ENCODE measurements at places on chromosomes 3 and 15.
A peak's percentile ranks its signal among the peaks of the same experiment; 100 is the strongest.

DNA sequence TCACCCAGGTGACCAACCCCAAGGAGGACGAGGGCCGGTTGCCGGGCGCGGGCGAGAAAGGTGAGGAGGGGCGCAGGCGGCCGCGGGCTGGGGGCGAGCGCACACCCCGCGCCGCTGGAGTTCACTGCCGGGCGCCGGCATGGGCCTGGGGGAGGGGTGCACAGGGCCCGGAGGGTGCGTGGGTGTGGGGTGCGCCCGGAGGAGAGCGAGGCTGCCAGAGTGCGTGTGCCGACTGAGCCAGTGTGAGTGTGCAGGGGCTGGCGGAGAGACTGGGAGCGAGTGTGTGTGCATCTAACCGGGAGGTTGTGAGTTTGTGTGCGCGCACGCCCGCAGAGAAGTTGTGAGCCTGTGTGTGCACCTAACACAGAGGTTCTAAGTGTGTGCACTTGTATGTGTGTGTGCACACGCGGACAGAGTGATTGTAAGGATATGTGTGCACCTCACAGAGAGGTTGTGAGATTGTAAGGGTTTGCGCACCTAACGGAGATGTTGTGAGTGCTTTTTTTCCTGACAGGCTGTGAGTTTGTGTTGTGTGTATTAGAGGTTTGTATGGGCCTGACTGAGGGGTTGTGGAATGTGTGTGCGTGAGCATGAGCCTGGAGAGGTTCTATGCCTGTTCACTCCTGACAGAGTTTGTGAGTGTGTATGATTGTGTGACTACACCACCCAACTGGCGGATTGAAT lies 681 bp downstream of the CTDSPL start:
- peak; percentile 55 for DNase-seq

GRCh38 chr3:127442506-127442905 lies 148.0 kb downstream of the TPRA1 start:
- no peak for DNase-seq

GRCh38 chr15:76338486-76339304 lies 2.1 kb downstream of the ISL2 start:
- DNase-seq = peak; percentile 15

GRCh38 chr15:69163141-69163669 lies 2.8 kb downstream of the GLCE start:
- no peak for DNase-seq

GRCh38 chr3:177530908-177531307 lies 333.6 kb upstream of the TBL1XR1 start:
- DNase-seq = no peak

- DNase-seq = no peak
Measured at GRCh38 chr3:156341332-156341731, 213.6 kb downstream of the SSR3 start.

DNA sequence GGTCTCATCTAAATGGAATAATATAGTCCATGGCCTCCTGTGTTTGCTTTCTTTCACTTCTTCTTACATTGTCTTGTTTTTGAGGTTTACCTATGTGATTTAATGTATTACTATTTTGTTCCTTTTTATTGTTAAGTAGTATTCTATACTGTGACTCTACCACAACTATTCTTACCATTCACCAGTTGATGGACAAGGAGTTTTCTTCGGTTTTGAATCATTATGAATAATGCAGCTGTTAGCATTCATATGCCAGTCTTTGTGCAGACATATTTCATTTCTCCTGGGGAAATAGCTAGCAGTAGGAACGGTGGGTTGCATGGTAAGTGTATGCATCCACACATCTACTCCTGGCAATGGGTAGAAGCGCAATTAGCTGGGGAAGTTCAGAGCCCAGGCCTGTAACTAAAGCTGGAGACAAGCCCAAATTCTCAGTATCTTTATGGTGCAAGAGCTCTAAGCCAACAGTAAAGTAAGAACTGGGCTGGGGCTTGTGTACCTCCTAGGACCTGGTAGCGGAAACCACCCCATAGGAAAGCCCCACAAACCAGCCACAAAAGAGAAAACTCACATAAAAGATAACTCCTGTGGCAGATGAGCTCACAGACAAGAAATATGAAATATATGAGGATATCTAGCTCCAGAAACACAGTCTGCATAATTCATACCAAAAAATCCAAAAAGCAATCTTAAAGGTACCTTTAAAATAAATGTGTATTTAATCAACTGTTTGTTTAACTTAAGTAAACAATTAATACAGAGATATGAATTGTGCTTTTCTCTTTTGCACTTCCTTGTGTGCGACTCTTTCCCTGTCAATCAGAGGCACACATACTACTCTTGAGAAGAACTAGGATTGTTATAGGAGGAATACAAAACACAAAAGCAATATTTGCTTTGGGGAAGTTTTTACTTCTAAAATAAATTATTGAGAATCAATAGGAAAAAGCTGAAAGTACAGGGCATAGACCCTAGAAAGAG lies 2.7 kb upstream of the CSTA start:
- no peak for DNase-seq

GRCh38 chr3:102536456-102536855 lies 101.6 kb downstream of the ZPLD1 start:
- DNase-seq = no peak

DNA sequence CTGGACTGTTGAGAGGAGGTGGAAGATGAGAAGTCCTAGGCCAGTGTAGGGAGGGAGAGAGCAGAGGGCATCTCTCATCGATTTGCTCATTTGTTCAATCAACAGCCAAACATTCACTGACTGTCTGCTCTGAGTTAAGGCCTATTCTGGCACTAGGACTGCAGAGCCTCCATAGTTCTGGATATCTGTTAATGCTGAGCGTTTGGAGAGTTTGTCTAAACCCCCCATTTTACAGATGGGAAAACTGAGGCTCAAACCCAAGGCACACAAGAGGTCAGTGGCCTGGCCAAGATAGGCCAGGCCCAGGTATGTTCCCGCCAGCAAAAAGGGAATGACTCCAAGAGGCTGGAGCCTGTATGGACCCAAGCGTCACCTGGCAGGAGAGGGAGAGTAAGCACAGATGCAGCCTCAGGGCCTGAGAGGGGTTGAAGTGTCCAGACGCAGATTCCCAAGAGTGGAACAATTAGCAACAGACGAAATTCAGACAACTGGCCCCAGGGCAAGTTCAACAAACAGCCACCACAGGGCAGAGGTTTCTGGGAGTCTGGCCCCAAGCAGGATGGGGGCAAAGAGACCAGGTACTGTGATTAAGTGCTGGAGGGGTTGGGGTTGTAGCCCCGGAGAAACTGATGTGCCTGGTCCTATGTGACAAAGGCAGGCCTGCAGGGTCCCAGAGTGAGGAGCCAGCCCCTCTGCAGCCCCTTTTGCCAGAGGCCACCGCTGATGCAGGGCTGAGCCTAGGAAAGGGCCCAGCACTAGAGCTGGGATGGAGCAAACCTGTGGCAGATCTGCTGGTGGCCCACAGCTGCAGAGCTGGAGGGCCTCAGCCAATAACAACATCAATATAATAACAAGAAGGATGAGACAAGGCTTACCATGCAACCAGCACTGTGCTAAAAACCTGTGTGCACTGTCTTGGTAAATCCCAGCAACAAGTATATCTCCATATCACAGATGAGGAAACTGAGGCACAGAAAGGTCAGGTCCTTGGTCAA lies 245.1 kb upstream of the TLE3 start:
- DNase-seq = no peak

DNA sequence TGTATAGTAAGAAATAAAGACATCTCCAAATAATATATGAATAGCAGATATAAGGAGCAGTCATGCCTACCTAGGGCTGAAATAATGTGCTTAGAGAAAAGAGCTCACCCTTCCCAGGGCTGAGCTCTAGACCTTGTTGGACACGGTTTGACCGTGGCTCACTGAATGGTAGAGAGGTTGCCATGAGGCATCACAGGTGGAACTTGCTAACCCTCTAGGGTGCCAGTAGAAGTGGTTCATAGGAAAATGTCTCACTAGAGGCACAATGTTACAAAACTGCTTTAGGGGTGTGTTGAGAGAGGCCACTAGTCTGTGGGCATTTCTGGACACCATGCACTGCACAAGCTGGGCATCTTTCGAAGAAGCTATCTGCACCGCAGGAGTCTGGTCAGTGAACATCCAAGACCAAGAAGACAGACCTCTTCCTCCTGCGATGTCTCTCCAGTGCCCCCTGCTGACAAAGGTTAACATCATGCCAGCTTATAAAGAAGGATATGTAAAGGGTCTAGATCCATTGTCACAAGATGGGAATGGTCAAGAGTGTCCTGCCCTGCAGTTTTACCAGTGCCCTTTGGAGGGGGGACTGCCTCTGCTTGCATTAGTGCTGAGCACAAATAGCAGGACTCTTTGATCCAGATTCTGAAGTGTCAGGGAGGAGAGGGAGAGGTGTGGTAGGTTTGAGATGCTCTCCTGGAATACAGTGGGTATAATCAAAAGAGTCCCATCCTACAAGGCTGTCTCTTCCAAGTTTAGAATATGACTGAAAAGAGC lies 266.8 kb downstream of the ZNF385D start:
- peak; percentile 17 for DNase-seq

GRCh38 chr3:66055289-66055688 lies 16.6 kb upstream of the MAGI1 start:
- no peak for DNase-seq

DNA sequence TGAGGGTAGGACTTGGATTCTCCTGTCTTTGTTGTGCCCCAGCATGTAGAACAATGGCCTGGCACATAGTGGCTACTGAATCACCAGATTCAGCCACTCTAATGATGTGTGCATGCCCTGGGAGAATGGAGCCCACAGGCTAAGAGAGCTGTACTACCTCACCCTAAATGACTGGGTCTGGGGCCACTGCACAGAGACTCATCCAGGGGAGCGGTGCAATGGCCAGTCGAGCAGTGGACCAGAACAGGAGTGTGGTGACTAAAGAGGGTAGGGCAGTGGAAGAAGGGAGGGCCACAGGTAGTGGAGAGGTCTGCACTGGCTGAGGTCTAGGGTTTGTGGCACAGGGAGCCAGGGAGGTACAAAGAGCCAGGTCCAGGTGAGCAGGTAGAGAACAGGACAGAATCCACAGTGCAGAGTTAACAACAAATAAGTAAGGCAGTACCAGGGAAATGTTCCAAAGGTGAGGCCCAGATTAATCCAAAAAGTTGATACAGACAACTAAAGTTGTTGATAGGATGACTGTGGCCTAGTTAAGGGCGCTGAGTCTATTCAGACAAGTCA lies 142.7 kb upstream of the ATP11B start:
- DNase-seq = no peak

DNA sequence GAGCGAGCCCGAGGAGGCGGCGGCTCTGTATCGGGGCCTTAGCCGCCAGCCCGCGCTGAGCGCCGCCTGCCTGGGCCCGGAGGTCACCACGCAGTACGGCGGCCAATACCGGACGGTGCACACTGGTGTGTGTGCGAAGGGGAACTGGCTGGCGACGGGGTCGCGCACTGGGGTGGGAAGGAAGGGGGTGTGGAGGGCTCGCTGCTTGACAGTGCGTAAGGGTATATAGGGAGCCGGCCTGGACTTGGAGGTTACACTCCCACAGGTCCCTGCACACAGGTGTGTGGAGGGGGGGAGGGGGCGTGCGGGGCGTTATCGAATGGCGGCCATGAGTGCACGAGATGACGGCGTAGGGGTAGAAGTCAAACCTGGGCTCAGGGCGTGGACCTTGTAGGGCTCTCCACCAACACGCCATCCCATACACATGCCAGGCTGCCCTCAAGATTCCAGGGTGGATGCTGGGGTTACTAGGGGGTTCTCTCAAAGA lies 389 bp downstream of the APEH start:
- DNase-seq = peak; percentile 46

GRCh38 chr15:98347001-98347400 lies 301.3 kb upstream of the IGF1R start:
- DNase-seq = no peak

GRCh38 chr3:115533218-115533617 lies 90.1 kb upstream of the GAP43 start:
- no peak for DNase-seq

DNA sequence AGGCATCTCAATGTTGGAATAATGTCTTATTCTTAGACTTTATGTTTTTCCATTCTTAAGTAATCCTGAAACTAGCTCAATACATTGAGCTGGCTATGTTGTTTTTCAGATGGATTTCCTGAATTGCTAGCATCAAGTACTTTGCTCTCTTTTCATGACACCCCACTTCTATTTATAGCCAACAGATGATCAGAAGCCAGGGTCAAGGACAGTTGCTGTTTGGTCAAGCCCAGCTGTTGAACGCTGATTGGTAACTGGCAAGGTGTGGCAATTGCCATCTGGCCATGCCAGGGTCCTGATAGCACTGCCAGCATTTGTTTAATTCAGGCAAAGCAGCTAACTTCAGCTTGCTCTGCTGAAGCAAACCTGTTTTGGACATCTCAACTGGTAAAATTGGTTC lies 46.2 kb upstream of the PLCL2 start:
- no peak for DNase-seq

GRCh38 chr15:51667478-51667877 lies 13.8 kb upstream of the SCG3 start:
- DNase-seq = no peak

DNA sequence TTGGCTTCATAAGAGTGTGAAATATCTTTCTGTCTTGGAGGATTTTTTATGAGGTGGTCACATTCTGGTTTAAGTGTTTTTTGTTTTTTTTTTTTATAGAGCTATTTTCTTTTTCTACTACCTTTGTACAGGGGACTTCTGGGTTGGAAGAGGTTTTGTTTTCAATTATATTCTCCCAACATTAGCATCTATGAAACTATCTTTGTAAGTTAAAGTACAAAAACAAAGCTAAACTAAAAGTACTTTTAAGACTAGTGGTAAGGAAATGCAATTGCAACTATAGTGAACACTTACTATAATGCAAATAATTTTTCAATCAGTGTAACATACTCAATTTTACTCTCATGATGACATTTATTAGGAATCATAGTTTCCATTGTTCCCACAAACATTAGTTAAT lies 688.2 kb downstream of the SI start:
- no peak for DNase-seq

- no peak for DNase-seq
Measured at GRCh38 chr15:51879555-51879954, 50.1 kb downstream of the TMOD3 start.

GRCh38 chr3:26369133-26369532 lies 253.4 kb upstream of the LRRC3B start:
- no peak for DNase-seq

- DNase-seq = no peak
Measured at GRCh38 chr3:159964166-159964973, 24.3 kb upstream of the IL12A start.
